ENCODE measurements at places on chromosomes 6 and 20.

GRCh38 chr20:46157625-46158024, 39.5 kb downstream of the CD40 start:
- no peak for DNase-seq

DNA sequence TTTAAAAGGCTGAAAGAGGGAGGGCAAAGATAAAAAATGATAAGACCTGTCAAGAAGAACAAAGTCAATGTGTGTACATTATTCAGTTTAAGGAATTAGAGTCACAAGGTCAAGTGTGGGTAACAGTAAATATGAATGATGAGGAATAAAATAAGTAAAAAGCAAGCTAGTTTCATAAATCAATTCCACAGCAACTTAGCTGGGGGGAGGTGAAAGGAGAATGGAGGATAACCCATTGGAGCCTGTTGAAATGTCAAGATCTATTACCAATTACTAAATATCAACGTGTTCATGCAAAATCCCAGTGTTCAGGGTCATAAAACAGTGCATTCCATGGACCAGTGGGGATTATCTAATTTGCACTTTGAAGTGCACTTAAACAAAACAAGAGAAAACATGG, 242.9 kb downstream of the TBX18 start:
- no peak for DNase-seq

- DNase-seq, result no peak
Measured at GRCh38 chr20:4901031-4901818, 100.1 kb downstream of the SLC23A2 start.

- peak; percentile 61 for DNase-seq
Measured at GRCh38 chr6:26202811-26203583, 115.8 kb downstream of the HFE start.

GRCh38 chr20:56574531-56575142, 41.6 kb downstream of the FAM209B start:
- no peak for DNase-seq

- peak; percentile 67 for DNase-seq
Measured at GRCh38 chr20:48826883-48827771, 672 bp downstream of the PREX1 start.

GRCh38 chr20:62134735-62135231, 8.4 kb downstream of the PSMA7 start:
- DNase-seq, result no peak

- DNase-seq, result no peak
Measured at GRCh38 chr6:2718334-2719092, 32.2 kb downstream of the MYLK4 start.

DNA sequence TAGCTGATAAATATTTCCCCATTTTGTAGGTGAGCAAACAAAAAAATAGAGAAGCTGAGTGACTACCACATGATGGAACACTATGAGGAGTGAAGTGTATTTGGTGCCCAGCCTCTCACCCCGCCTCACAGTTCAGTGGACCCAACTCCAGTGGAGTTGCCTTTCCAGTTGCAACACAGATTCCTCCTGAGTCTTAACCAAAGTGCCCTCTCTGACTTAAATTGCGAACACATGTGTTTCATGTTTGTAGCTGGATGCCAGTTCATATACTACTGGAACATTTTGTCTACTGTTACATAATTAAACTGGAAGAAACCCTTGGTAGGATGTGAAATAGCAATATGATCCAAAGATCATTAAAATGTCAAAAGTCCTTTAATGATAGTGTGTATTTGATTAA, 448.9 kb downstream of the COL12A1 start:
- DNase-seq, result no peak

DNA sequence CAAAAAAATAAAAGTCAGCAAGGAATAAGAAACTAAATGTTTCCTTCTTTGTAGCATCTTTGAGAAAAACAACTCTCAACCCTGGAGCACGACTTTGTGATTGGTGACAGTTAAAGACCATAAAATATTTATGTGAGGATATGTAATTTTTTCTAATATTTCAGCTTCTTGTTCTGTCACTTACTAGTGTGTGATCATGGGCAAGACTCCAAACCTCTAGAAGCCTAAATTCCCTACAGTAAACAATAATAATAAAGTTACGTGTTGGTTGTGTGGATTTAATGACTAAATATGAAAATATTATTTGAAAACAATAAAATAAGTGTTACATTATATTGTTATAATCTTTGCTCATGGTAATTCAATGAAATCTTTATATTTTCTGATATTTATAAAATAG, 735.6 kb upstream of the MARCKS start:
- DNase-seq, result no peak

GRCh38 chr6:148200781-148201180, 141.9 kb upstream of the SASH1 start:
- no peak for DNase-seq

DNA sequence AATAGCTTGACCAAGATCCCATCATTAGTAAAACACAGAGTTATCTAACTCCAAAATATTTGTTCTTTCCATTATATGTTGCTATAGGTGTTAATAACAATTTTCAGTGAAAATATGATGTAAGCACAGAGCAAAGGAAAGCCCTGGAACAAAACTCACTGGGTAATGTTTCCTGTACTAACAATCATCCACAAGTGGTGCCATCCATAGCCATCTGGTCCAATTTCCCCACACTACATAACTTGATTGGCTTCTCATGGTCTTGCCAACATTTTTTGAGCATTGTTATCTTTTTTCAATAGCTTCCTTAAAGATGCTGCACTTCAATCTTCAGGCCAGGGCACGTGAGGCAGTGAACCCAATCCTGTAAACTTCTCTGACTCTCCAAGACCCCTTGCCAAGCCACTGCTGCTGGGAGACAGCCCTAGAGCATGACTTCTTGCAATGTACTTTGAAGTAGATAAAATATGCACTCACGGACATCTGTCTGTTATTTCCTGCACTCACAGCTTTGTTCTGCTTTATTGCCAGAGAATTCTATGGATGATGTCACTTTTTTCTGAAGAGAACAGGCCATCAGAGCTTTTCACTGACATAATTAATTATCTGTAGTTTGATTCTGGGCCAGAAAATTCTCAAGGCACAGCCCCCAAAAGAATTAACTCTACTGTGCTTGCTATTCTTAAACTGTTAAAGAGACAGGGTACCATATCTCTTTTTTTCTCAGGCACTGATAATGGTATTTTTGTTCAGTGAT, 97.5 kb upstream of the TMEM30A start:
- DNase-seq, result no peak

DNA sequence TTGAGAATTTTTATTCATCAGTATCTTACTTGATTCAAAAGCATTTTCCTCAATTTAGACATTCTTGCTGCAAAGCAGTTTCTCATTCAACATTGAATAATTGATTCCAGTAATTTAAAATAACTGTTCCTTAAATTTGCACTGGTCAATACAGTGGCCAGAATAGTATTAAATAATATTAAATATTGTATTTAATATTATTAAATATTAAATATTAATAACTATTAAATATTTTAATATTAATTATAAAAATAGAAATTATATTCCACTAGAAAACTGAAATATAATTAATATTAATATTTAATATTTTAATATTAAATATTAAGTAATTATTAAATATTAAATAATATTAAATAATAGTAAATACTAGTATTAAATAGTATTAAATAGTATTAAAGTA, 758.8 kb downstream of the EYS start:
- DNase-seq, result no peak

DNA sequence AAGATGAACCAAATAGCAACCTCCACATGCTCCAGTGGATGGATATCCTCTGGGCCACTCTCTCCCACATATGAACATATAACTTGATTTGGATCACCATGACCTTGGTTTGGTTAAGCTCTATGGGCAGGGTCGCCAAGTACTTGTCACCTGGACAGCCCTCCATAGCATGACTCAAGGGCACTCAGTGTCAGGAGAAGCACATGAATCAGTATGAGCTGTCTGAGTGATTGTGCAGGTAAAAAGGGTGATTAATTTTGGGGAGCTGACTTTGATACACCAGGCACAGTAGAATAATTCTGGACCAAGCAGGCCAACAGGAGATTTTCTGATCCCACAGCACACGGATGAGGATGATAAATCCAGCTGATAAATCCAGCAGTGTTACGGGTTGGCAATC, 74.4 kb downstream of the OPRM1 start:
- no peak for DNase-seq

- DNase-seq, result no peak
Measured at GRCh38 chr20:43583982-43584432, 6.7 kb upstream of the IFT52 start.

DNA sequence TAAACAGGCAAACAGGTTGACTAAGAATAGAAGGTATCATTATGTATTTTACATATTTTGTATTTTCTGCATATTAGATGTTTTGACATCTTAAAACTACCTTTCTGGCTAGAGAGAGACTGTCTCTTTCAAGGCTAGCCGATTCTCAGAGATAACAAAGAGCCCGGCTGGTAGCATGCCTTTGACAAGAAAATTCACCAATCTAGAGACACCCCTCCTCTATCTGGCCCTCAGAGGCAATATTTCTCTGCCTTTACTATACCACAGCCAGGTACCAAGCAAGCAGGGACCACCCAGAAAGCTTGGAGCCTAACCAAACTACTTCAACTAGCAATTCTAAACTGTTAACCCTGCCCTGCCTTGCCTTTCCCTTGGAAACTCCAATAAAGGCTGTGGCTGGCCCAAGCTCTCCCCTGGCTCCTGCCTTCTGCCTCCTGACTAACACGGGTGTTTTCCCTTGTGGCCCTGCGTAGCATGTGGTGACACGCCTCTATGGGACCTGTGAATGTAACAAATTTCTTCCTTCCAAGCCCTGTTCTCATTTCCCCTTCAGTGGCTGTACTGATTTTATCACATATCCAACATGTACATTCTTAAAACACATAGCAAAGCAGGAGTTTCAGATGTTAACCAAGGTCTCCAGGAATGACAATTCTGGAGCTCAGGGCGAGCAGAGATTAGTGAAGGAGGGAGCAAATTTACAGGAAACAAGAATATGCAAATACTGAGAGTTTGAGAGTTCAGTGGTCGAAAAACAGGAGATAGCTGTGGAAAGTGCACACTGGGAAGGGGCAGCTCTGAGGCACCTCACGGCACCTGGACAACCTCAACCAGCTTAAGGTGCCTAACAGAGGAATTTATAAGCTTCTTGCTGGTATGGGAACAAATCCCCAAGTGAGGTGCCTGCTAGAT, 120.8 kb downstream of the BACH2 start:
- DNase-seq, result no peak

DNA sequence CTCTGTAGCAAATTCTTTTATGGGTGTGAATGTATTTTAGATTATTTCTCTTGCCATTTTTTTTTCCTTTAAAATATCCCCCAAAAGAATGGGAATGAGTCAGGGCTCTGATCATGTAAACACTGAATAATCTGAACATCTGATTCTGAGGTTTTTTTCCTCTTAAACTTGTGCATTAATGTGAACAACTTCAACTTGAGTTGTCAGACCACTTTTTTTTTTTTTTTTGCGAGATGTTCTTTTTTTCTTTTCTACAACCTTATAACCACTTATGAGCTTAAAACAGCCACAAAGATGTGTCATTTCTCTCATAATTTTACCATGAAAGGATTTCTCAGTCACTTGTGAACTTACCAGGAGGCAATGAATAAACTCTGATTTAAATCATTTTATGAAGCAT, 85.3 kb downstream of the TBC1D7 start:
- DNase-seq, result no peak

GRCh38 chr20:44491635-44492395, 16.1 kb downstream of the TTPAL start:
- DNase-seq, result no peak

DNA sequence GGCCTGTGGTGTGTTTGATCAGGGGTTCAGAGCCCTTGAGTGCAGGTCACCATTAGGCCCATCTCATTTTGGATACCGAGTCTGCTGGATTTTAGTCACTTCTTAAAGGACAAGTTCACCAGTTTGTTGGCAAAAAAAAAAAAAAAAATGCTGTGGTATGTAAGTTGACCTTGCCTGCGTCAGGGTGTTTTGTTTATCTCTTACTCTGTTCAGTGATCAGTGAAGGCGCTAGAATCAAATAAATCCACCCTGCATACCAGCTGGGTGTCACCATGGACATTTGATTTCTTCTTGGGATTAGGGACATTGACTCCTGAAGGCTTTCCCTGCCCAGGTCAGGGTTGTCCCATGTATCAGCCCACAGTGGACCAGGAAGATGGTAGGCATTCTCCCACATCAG, 6.7 kb downstream of the SMOC2 start:
- DNase-seq, result no peak

DNA sequence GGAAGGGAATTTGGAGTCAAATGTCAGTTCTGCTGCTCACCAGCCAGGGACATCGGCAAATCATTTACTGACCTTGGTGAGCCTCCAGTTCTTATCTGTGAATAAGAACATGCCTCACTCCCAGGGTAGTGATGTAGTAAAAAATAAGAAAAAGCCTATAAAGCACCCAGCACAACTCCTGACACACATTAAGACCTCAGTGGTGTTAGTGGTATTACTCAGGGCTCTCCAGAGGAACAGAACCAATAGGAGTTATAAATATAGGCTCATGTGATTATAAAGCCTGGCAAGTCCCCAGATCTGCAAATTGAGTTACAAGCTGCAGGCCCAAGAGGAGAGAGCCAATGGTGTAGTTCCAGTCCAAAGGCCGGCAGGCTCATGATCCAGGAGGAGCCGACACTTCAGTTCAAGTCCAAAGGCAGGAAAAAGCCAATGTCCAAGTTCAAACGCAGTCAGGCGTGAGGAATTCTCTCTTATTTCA, 71.3 kb upstream of the EYA2 start:
- no peak for DNase-seq

DNA sequence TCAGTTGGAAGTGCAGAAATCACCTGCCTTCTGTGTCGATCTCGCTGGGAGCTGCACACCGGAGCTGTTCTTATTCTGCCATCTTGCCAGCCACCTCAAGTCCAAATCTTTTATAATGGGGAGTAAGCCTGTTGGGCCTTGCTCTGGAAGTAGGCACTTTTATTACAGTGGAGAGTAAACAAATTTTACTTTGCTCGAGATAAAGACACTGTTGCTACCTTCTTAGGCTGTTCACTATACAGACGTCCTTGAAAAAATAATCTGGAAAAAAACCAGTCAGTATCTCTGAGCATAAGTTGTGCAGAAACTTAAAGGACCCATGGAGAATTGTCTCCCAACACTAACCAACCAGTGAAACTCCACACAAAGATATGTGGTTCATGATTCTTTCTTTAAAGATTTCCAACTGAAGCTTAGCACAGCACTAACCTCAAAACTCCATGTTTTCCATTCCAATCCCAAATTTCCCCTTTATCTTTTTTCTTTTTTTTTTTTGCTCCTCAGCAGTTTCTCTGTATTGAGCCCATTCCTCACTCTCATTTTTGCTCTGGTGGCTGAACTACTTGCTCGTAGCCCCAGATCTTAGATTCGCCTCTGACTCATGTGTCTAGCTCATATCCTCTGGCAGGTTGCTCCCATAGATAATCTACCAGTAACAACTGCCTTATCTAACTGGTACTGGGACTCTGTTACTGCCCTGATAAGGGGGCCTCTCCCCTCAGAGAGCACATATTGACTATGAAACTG, 34.3 kb upstream of the COL9A1 start:
- DNase-seq, result no peak

All from OCI-LY7 (cell line).